ENCODE measurements at places on chromosomes 4 and X.
A peak's percentile ranks its signal among the peaks of the same experiment; 100 is the strongest.

DNA sequence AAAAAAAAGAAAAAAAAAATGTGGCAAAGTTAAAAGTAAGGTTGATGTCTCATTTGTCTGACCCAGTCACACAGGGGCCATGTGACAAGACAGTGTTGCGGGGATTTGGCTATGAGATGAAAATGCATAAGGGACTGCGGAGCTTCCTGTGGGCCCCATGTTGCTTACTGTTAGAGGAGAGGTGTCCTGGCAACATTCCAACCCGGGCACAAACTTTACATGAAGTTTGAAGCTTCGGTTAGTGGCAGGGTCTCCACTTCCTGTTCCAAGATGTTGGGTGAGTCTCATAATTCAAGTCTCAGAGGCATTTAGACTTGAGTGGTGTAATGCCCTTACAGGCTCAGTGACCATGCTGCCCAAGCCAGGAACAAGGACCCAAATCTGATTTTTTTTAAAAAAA is 111.3 kb downstream of the MAML3 start:
- no peak for DNase-seq

DNA sequence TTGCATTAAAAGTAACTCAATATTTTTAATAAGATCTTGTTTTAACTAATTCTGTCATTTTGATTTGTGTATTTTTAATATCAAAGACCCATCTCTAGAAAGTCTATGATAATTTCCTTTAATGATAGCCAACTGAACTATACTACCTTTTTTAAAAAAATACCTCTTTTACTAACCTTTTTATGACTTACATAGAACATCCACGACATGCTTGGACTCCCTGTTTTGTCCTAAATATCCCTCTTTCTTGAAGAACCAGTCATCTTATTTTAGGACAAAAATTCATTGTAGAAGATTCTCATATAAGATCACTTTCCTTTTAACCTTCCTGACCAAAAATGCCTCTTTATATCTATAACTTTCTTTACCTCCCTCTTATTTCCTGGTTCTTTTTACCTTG is 76.8 kb upstream of the GC start:
- DNase-seq, result no peak

- DNase-seq, result no peak
Observed at GRCh38 chrX:113868711-113869110, 715.2 kb upstream of the HTR2C start.

GRCh38 chr4:127634181-127634580 is 1.4 kb downstream of the INTU start:
- DNase-seq, result peak; percentile 81

DNA sequence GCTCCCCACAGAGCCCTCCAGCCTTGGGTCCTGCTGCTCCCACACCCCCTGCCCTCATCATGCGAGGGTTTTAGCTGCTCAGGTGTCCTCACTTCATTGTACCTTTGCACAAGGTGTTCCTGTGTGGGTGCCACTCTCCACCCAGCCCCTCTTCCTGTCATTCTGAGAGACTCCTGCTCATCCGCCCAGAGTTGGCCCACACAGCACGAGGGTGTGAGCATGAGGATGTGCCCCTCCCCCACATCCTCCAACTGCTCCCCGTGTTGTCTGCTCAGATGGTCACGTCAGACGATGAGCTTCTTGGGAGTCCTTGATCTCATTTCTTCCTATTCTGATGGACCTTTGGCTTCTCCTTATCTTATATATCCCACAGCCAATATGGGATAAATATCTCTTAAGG is 53.2 kb downstream of the HTT-AS start:
- DNase-seq, result no peak

GRCh38 chr4:40530961-40531635 is 98.6 kb downstream of the RBM47 start:
- DNase-seq, result no peak

DNA sequence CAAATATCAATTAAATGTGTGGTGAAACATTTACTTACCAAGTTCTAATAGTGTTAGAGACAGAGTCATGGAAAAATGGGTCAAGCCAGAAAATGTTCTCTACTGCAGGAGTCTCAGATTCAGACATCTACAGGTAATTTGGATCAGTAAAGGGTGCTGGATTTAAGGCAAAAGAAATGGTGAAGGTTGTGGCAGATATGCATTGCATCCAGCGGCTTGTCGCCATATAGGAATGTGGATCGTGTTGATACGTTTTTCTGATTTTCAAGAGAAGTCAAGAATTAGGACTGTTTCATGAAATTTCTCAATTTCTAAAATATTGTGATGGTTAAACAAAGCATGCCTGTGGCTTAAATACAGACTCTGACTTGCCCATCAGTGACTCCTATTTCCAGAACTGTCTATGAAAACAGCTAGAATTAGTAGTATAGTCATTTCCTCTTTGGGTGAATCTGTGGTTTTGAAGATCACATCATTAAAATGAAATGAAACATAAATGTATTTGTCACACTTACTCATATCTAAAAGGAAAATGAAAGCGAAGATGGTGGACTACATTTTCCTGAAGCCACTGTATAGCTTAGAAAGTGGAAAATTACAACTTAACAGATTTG is 110.1 kb upstream of the VEGFC start:
- DNase-seq, result peak; percentile 89

All from fibroblast of skin of left biceps (primary cell).